Vagina (tissue), 2 donors: ENCODE measurements at places on chromosomes 4 and X.

GRCh38 chr4:113106108-113106507, 56.7 kb downstream of the ANK2 start:
- no peak for DNase-seq

DNA sequence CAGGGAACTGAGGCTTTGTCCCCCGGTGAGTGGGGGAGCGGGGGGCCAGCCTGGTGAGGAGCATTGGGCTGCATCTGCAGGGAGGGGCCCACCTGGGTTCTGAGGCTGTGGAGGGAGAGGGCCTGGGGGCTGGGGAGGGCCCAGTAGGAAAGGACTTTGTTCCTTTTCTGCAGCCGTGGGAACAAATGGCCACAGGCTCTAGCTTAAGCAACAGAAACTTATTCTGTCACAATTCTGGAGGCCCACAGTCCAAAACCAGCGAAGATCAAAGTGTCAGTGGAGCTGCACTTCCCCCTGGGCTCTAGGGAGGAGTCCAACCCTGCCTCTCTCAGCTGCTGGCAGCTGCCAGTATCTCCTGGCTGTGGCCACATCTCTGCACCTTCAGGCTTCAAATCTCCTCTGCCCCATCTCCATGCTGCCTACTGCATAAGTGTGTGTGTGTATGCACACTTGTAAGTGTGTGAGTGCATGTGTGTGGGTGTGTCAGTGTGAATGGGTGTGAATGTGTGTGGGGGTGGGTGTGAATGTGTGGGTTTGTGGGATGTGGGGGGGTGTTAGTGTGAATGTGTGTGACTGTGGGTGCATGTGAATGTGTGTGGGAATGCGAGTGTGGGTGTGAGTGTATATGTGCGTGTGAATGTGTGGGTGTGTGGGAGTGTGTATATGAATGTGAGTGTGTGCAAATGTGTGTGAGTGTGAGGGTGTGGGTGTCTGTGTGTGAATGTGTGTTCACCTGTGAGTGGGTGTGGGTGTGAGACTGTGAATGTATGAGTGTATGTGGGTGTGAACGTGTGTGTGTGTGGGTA, 204.5 kb upstream of the PSAPL1 start:
- DNase-seq: no peak

DNA sequence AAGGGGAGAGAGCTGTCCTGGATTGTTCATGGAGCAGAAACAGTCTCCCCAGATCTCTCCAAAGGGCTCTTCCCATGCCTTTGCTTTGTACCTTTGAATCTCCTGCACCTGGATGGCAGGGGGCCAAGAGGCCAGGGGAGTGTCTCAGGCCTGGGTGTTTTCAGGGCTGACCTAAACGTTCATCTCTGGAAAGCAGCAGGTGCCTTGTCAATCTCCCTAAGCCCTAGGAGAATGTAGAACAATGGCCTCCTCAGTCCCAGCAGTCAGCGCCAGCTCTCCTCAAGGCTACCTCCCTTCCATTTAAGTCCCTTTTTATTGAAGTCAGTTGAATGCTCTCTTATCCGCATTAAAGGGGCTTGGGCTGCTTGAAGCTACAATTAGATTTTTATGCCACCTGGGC, 31.2 kb upstream of the NSUN7 start:
- no peak for DNase-seq

DNA sequence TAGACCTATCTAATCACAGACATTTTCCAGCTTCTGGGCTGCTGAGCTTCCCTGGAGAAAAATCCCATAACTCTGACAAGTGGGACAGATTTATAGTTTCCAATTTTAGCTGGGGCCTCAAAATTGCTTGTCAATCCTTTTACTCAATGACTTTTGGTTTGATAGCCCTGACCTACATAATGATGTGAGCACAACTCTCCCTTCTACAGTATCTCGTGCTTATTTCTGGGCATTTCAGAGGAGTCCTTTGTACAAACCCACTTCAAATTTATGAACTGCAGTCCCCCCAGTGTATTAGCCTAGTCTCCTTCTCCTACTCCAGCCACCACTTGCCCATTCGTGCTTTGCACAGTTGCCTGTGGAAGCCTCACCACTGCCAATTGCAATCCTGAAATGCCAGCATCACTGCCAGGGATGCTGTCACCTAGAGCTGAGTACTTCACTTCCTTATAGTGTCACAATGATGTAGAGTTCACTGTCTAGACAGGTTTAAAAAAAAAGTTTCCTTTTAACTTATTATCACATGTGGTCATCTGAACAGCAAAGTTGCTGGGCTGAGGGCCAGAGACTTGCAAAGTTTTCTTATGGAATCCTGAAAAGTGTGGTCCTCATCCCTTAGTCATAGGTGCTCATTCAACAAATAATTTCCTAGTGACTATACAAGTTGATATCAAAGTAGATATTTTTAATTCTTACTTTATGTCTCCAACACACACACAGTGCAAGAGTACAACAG, 21.2 kb downstream of the TRAM1L1 start:
- no peak for DNase-seq

DNA sequence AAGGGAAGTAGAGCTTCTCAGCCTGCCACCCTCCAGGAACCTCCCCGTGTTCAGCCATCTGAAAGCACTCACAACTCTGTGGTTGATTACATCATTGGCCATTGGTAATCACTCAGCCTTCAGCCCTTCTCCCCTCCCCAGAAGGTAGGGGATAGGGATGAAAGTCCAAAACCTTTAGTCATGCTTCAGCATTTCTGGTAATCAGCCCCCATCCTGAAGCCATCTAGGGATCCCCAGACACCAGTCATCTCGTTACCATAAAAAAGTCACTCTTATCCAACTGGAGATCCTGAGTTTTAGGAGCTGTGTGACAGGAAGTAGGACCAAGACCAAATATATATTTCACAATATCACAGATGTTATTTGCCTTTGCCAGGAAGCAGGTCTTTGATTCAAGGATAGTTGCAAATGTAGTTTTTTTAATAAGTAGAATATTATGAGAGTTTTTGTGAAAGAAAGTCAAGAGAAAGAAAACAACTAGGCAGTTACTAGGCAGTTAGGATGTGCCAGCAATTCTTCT, 364.6 kb upstream of the NOCT start:
- no peak for DNase-seq

GRCh38 chr4:7787067-7787466, 152.6 kb downstream of the AFAP1 start:
- no peak for DNase-seq

GRCh38 chr4:186881521-186882220, 158.0 kb upstream of the FAT1 start:
- DNase-seq: no peak

DNA sequence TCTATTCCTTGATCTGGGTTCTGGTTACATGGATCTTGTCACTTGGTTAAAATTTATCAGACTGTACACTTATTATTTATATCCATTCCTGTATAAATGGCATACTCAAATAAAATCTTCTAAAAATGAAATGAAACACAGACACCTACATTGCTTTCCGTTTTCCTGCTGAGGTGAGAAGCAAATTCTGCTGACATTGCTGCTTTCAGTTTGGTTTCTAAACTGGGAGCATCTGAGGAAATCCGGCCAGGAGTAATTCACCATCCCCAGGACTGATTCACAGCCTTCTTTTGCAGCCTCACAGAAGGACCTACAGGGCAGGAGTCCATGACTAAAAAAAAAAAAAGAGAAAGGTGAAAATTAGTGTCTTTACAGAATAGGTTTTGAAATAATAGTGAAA, 93.6 kb downstream of the CORIN start:
- DNase-seq: no peak

DNA sequence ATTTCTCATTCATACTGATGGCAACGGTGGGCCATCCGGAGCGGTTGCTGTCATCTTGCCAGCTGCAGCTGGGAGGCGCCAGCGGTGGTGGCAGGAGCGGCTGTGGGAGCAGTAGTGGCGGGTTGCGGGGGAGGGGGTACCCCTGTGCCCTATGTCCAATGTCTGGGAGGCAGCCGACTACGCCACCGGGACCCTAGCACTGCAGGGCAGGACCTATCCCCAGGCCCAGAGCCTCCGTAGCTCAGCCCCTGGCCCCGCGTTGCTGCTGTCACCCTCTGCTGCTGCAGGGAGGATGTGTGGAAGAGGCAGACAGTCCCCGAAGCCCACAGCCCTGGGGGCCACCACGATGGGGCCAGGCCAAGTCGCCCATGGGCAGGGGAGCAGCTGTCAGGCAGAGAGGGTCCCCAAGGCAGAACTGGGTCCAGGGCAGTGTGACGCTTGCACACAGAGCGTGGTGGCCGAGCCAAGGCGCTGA, 10.0 kb upstream of the SPP1 start:
- DNase-seq: no peak

GRCh38 chr4:82799006-82799881, 648 bp upstream of the SCD5 start:
- DNase-seq: no peak
